ENCODE measurements at places on chromosomes 5 and 9.

DNA sequence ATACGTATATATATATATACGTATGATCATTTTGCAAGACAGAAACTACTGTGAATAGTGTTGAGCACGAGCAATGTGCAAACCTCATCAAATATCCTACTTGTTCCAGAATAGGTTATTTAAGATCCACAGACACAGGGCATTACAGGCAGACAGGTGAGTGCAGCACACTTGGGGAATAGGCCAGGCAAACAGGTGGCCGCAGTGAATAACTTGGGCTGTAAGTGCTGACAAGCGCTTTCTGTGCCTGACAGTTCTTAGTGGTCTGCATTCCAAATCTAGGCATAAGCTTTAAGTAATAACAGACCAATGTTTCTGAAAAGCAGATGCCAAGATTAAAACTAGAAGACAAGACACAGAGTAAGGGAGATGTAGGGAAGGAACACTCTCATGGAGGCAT, 77.9 kb downstream of the LHFPL2 start:
- DNase-seq = no peak

- no peak for DNase-seq
These were observed 59.6 kb upstream of the GRAMD2B start for GRCh38 chr5:126363658-126364057.

- no peak for DNase-seq
These were observed 55.9 kb upstream of the IL12B start for GRCh38 chr5:159386028-159386711.

DNA sequence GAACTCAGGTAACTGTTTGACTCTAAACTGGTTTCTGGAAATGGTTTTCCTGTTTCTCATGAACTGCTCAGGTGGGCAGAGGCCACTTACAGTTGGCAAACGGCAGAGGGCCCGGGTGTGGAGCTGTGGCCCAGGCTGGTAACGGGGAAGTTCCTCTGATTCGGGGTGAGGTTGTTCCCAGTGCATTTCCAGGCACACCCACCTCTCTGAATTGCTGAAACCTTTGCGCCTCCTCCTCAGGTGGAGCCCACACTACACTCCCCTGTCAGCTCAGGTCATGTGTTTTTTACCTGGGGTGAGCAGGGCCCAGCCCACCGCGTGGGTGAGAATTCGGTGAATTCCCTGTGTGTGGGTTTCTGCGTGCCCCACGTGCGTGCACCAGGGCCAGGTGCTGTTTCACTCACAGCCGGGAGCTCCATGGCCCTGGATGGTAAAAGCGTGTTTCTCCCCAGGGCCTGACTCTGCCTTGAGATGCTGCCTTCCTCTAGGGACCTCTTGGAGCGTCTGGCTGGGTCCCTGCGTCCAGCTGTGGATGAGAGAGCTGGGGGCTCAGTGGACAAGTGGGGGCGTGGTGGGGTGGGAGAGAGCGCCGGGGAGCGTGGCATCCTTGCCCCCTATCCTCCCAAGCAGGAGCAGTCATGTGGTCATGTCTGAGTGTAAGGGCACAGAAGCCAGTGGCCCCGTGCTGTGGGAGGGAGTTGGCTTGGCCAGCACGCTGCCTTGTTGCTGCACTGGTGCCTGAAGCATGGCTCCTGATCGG, 33.5 kb upstream of the LPCAT1 start:
- DNase-seq = no peak

DNA sequence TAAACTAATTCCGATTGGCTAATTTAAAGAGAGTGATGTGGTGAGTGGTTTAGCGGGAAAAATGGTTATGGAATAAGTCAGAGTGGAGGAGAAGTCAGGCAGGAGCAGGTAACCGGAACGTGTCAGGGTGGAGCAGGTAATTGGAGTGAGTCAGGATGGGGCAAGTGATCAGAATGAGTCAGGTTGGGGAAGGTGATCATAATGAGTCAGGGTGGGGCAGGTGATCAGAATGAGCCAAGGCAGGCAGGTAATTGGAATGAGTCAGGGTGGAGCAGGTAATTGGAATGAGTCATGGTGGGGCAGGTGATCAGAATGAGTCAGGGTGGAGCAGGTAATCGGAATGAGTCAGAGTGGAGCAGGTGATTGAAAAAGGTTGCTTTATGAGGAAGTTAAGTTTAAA, 101.4 kb downstream of the TMEM167A start:
- no peak for DNase-seq

GRCh38 chr5:113215401-113216060, 219.3 kb downstream of the TSSK1B start:
- peak; percentile 39 for DNase-seq

- DNase-seq = no peak
These were observed 116.5 kb downstream of the BRINP1 start for GRCh38 chr9:119252671-119253299.

DNA sequence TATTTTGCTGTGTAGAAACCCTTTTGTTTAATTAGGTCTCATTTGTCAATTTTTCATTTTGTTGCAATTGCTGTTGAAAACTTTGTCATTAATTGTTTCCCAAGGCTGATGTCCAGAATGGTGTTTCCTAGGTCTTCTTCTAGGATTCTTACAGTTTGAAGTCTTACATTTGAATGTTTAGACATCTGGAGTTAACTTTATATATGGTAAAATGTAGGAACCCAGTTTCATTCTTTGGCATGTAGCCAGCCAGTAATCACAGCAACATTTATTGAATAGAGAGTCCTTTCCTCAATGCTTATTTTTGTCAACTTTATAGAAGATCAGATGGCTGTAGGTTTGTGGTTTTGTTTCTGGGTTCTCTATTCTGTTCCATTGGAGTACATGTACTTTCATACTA, 1290.8 kb upstream of the CDH9 start:
- no peak for DNase-seq

GRCh38 chr5:50867140-50867539, 200.7 kb downstream of the PARP8 start:
- no peak for DNase-seq

- peak; percentile 29 for DNase-seq
These were observed 11.8 kb upstream of the TMC1 start for GRCh38 chr9:72509635-72510034.

DNA sequence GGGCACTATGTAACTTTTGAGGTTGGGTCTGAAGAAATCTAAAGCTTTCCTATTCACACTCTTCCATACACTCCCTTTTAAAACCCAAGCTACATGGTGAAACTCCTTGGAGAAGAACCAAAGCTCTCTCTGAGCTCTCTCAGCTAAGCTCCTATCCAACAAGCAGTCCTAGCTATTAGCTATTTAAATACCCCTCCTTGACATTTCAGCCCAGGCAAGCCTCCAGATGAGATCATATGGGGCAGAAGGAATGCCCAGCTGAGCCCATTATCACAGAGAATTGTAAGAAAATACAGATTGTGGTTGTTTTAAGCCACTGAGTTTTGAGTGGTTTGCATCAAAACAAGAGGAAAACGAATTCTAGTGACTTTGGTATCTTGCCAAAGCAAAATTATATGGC, 15.2 kb downstream of the HSPB3 start:
- peak; percentile 67 for DNase-seq

GRCh38 chr5:138702166-138703077, 50.8 kb upstream of the CTNNA1 start:
- DNase-seq = no peak

- DNase-seq = no peak
These were observed 185.6 kb downstream of the C9orf50 start for GRCh38 chr9:129435291-129435690.

DNA sequence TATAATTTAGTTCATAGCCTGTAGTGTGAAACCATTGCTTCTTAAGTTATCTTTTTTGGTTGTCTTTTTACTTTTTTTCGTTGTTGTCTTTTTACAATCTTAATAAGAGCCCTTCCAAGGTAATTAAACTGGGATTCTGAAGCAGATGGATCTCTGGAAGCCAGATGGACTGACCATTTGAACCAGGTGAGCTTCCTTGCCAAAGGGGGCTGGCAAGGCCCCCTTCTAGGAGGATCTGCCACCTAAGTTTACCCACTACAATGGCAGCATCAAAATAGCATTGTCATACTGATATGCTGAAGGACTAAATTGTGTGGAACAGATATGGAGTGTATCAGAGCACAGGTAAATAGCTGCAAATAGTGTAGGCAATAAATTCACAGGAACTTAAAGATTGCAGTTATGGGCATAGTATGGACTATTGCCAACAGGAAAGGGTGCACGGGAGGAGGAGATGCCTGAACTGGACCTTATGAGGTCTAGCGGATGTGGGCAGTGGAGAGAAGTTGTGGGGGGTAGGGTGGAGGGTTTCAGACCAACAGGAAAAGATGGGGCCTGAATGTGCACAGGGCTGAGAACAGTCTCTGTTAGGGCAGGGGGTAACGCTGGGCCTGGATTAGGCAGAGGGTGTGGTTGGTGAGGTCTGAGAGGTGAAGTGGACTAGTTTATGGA, 61.5 kb upstream of the CTXN3 start:
- no peak for DNase-seq

- no peak for DNase-seq
These were observed 12.3 kb downstream of the DCANP1 start for GRCh38 chr5:135434591-135435466.

GRCh38 chr9:92001244-92001643, 51.2 kb upstream of the ROR2 start:
- DNase-seq = peak; percentile 66

DNA sequence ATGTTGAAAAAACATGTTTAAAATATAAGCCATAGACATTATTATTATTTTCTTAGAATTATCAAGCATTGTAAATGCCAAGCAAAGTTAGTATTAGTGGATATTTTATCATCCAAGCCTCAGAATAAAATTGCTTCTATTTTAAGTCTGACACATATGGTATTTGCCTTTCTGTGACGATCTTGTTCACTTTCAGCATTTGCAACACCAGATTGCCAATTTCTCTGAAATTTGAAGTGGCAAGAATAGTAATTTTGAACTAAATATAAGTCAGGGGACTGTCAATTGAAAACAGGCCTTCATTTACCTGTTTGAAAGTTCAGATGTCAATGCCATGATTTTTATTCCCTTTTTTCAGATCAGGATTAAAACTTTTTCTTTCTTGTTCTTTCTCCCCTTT, 1233.6 kb upstream of the CDH18 start:
- no peak for DNase-seq

DNA sequence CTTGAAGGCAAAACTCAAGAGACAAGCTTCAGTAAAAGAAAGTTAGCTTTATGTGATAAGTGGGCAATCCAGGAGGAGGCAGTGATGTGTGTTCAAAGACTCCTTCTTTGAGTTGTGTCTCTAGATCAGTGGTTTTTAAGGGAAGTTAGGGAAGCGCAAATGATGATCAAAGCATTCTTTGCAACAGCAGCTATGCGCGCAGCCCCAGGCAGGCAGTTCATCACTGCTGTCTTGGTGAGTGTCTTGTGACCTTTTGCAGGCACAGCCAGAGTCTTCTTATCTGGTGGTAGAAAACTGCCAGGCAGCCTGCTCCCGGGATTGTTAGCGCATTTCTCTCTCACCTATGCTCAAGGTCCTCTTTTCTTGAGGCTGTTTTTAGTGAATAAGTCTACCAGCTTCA, 40.3 kb upstream of the CLK4 start:
- DNase-seq = no peak

DNA sequence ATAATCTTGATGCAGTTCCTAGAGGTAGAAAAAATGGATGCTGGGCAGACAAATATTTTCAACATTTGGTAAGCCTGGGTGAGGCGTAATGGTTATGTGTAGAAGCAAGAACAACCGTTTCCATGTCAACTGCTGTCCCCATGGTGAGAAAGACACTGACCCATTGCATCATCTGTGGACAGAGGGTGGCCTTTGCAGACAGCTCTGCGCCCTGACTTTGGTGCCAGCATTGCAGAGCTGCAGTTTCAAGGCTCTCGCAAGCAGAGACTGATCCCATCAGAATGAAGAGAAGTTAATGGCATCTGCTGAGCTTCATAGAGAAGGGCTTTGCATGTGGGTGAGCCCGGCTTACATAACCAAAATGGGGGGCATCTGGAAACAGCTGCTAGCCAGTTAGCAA, 179.0 kb upstream of the ADRA1B start:
- no peak for DNase-seq
